Astrocyte of the spinal cord (primary cell): ENCODE measurements at places on chromosomes 2 and 18.

DNA sequence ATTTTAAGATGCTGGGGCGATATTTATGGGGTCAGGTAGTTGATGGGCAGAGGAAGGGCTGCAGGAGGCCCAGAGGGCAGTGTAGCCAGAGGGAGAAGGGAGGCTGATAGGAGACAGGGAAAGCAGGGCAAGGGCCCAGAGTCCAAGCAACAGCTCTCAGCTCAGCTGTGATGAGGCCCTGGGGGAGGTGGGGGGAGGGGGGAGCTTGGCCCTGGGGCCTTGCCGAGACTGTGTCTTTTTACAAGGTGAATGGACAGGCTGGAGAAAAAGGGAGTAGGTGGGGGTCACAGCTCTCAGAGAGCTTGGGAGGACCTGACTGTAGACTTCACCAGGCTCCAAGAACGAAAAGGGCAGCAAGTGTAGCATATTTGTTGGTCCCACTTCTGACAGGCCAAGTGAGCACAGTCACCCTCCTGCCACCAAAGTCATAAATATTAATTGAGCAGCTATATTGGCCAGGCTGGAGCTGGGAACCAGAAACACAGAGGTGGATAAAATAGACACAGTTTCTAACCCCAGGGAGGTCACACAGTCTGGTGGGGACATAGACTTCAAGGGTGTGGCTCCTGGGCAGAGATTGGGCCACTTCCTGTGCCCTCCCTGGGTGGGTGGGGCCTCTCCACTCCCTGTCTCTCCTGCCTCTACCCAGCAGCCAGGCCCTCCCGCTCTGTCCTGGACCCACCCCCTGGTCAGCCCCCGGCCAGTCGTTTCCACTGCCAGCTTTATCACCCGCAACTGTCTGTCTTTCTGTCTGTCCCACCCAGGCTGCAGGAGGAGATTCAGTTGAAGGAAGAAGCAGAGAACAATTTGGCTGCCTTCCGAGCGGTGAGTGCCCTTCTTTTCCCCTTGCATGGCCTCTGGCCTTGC lies 1.4 kb downstream of the DES start:
- DNase-seq, result no peak

GRCh38 chr2:45505138-45505537 lies 105.9 kb downstream of the SRBD1 start:
- no peak for DNase-seq

DNA sequence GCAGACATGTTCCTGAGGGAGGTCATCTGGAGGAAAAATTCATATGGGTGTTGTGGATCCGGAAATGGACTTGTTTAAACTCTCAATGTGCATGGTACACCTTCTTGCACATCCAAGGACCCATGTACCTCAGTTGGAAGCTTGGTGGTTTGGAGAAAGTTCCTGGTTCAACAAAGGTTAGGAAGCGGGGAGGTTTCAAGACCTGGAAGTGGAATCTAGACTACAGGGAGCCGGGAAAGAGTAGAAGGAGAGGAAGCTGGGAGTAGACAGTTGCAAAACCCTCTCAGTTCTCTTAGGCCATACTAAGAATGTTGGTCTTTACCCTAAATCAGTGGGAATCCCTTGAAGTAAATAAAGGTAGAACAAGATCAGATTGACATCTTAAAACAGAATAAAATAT lies 209.8 kb upstream of the SPOPL start:
- no peak for DNase-seq

GRCh38 chr2:119511989-119512388 lies 12.3 kb downstream of the SCTR start:
- DNase-seq, result no peak

GRCh38 chr2:138218397-138218796 lies 254.1 kb downstream of the HNMT start:
- no peak for DNase-seq

DNA sequence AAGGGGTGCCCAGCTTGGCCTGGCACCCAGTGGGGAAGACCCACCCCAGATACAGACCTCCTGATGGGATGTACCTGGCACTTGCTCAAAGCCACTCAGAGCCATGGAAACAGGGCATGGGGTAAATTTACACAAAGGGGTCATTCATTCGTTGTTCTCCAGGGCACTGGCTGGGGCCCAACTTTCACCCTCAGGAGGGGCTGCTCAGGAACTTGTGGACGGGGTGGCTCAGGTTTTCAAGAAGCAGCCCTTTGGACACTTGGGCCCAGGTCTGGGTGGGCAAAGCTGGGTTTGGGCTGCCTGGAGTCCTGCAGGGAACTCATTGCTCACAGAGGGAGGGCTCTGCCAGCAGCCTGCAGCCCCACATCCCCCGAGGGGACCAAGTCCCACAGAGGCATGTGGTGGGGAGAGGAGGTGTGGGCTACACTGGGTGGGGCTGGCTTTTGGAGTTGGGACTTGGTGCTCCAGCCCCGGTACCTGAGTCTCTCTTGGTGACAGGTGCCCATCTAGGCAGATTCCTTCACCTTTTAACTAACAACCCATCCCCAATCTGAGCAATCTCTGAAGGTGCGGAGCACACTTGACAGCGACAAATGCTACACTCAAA lies 172.3 kb downstream of the CELF4 start:
- DNase-seq, result no peak

DNA sequence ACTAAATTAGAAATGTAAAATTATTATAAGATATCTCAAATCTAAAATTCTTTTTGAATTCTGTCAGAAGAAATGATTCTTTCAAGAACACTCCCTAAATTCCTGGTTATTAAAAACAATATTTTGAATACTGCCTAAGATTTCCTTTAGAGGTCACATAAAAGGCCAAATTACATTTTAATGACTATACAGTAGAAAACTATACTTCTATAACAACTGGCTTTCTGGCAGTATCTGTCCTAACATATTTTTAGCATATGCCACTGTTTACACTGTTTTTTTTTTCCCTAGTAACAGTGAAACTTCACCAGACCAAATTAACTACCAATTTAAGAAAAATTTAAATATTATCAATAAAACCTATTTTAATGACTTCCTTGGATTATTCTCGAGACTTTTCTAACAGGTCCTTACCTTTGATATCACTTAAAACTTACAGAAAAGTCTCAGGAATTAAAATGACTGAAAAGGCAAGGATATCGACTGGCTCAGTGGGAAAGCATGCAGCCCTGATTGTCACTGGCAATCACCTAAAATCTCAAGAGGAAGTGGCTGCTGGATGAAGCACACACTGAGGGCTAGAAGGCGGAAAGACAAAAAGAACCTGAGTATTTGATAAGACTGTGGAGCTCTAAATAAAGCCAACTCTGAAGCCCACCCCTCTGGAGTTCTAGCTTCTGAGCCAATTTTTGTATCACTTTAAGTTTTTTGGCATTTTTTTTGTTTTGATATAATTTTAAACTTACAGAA lies 59.6 kb downstream of the SPIRE1 start:
- DNase-seq, result peak; percentile 54

DNA sequence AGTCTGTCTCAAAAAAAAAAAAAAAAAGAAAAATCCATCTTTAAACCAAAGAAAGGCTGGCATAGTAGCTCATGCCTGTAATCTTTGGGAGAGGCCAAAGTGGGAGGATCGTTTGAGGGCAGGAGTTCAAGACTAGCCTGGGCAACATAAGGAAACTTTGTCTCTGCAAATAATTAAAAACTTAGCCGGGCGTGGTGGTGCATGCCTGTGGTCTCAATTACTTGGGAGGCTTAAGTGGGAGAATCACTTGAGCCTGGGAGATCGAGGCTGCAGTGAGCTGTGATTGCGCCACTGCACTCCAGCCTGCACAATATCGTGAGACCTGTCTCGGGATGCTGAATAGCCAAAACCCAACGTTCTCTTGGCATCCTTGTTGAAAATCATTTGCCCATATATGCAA lies 6.1 kb downstream of the CNOT11 start:
- DNase-seq, result no peak

DNA sequence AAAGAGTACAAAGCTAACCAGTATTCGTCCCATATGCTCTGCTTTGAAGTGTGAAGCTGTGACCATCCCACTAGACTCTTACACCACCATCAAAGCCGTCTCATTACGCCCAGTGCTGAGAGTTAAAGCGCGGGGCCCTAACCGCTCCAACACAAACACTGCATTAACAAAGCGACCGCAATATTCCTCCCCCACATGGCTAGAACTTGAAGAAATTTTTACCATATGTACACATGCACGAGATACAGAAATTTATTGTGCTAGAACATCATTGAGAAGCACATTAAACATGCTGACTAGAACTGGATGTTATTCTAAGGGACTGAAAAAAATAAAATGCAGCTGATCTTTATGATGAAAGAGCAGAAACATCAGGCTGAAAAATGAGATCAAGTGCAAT lies 20.5 kb downstream of the FTCDNL1 start:
- DNase-seq, result no peak

DNA sequence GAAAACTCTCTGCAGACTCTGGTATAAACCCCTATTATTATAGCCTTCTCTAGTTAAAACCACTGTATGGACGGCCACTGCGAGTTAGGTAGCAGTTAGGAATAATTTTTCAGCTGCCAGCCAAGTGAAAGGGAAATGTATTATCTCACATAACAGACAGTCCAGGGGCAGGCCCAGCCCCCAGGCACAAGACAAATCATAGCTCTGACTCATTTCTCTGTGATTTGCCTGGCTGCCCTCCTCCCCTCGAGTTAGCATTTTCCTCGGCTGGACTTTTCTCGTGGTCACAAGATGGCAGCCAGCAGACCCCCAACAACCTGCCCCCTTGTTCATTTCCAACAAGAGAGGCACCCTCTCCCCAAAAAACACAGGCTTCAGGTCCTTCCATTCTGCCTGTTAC lies 10.5 kb downstream of the VIT start:
- DNase-seq, result peak; percentile 22

DNA sequence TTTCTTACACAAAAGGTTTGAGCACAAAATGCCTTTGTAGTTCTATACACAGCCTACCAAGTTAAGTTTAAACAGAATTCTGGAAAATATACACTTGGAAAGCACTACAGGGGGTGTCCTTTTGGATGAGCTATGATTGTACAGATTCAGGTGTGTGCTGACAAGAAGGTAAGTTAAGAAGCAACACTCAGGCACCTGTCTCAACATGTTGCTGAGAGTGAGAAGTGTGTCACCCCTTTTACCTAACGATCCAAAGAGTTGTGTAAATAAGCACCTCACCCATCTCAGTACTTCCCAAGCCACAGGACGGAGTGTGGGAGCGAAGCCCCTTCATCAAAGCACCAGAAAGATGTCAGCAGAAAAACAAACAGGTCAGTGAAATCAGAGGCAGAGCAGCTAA lies 109.5 kb upstream of the DAPL1 start:
- DNase-seq, result no peak

- DNase-seq, result peak; percentile 45
These were observed 114.7 kb downstream of the FAM210A start for GRCh38 chr18:13611601-13612195.

DNA sequence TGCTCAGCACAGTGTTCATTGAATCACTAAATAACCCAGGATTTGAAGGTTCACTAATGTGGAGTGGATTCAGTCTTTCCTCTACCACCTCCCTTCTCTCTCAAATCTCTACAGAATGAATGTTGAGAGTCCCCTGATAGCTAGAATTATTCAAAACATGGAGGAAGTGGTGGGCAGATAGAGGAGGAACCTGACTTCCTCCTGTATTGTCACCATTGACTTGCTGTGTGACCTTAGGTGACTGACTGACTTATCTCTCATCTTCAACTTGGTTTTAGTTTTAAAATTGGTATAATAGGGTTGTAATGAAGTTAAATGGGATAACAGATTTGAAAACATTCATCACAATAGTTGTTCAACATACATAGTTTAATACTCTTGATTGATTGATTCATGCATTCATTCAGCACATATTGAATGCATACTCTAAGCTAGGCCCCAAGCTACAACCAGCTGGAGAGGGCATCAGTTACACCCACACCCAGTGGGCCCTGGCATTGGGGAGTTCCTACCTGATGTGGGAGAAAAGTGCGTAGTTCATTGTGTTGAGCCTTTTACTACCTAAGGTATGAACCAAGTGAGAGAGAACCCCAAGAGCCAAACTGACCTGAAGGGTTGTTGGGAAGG lies 96.0 kb downstream of the WDR7 start:
- no peak for DNase-seq

GRCh38 chr2:9310377-9310776 lies 103.8 kb downstream of the ASAP2 start:
- peak; percentile 82 for DNase-seq

DNA sequence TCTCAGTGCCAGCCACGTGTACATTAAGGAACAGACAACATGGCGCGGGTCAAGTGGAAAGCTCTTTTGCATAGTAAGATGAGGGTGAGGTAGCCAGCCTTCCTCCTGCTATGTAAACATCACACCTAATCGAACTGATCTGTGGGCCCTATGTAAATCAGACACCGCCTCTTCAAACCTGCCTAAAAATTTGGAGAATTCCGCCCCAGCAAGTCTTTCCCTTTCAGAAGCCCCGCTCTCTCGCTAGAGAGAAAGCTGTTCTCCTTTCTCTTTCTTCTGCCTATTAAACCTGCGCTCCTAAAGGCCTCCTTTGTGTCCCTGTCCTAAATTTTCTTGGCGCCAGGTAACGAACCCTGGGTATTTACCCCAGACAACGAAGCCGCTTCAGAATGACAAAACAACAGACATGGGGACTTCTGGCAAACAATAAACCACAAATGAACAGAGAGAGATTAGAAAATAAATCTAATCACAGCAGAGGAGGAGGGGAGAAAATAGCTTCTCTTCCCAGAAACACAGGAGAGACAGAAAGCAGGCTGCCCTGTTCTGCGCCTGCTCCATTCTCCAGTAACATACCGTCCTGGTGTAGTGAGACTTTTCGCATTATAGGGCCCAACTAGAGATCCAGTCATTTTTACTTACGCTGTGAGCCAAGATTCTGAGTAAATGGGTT lies 31.9 kb upstream of the CYP1B1 start:
- DNase-seq, result no peak

DNA sequence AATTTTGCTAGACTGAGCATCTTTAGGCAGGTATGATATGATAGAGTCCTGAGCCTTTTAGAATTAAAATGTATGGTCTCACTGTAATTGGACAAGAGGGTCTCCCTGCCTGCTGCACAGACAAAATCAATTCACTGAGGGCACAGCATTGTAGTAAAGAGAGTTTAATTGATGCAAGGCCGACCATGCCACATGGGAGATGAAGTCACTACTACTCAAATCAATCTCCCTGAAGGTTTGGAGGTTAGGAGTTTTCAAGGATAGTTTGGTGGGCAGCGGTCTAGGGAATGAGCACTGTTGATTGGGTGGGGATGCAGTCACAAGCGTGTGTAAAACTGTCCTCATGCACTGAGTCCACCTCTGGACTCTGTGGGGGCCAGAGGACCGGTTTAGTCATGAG lies 26.1 kb downstream of the SERPINB7 start:
- DNase-seq, result no peak

GRCh38 chr18:60892441-60892840 lies 440.8 kb upstream of the CDH20 start:
- peak; percentile 43 for DNase-seq
